ENCODE measurements at places on chromosomes 12 and 14.
A peak's percentile ranks its signal among the peaks of the same experiment; 100 is the strongest.

DNA sequence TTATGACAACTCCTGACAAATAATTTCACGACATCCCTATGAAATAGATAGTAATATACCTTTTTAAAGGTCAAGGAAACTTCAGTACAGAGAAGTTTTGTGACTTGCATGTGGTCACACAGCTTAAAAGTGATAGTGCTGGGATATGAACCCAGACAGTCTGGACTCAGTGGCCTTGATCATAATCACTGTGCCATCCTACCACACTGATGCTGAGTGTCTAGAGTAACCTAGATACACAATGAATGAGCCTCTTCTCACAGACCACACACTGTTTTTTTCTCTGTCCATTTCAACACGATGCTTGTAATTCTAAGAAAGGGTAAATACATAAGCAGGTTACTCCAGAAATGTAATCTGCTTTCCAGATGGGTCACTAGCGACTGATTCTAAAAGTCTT is 88.2 kb downstream of the SYNE2 start:
- no peak for DNase-seq

GRCh38 chr14:58216544-58216943 is 16.6 kb downstream of the ACTR10 start:
- DNase-seq: no peak

DNA sequence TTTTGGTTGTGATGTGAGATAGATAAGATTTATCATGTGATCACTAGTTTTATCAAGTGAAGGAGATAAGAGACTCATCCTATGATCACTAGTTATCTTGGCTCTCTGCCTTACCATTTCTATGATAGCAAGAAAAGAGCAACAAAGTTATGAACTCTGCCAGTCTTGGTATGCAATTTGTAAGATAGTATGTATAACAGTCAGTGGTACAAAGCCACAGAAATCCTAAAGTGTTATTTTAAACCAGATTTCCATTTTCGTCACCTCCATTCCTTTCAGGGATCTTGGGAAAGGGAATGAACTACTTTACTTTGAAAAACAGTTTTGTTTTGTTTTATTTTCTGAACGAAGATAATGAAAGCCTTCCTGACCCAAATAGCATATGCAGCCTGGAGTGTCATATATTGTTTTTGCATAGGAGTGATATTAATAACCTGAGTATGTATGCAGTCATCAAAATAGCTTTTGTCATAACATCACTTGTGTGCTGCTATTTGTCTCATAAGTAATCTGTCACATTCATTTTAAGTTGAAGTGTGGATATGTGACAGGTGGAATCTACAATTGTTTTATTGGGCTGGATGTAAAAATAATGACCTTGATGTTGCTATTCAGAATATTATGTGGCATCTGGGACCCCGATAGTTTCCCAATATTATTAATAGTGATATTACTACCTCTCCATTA is 35.0 kb downstream of the FLRT2 start:
- no peak for DNase-seq

DNA sequence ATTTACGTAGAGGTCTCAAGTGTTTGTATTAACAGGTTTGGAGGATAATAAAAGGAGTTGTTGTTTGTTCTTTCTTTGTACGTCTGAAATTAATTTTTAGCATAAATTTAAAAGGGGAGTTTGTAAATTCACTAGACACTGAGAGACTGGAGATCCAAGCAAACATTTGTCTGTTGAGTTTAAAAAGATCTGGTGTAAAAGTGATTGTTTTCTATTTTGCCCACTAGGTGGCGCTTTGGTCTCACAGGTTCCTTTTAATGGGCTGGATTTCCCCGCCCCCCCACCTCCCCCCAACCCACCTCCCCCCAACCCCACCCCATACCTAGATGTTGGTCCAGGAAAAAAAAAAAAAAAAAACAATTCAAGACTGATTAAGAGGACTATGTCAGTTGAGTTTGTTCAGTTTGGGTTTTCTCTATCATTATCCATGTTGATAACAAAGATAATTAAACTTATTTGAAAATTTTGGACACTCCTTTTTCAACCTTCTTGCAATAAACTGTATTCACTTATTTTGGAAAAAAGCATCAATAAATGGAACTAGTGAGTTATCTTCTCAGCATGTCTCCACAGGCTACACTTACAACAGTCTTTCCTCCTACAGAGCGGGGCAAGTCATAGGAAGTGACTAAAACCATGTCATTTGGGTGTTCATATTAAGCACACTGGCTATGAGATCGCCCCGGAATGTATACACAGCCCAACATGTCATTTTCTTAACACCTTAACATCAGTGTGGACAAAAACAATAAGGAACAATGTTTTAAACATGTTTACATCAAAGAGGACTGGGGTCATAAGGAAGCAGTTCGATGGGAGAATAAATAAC is 841.1 kb downstream of the NRXN3 start:
- no peak for DNase-seq

- no peak for DNase-seq
Observed at GRCh38 chr12:19058235-19059021, 71.1 kb upstream of the PLEKHA5 start.

DNA sequence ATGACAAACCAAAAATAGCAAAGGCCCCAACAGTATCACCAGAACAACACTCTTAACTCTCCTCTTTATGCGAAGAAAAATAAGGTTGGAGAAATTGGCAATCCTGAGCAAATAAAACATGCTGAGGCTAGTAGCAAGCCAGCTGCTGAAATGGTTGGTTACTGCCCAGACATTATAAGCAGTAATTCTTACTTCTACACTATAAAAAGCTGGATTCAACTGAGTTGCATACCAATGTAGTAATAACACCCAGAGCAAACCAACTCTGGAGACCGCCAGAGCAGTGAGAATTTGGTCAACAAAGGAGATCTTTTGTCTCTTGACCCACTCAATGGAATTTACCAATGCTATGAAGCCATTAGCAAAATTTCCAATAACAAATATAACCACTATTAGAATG is 628 bp downstream of the TAS2R30 start:
- DNase-seq: no peak

DNA sequence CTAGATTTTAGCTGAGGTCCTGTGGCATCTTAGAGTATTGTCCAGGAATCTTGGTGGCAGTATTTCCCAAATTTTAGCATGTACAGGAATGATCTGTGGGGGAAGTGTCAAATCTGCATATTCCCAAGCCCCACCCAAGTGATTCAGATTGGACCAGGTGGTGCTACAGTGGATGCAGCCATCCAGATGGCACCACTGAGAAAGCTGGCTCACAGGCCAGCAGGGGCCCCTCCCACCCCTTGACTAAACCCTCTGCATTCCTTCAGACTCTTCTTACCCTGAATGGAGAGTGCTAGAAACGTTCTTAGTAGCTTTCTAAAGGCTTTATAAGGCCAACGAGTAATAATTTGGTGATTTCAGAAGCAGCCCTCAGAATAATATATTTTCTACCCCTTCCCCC is 255.2 kb downstream of the NRXN3 start:
- no peak for DNase-seq

DNA sequence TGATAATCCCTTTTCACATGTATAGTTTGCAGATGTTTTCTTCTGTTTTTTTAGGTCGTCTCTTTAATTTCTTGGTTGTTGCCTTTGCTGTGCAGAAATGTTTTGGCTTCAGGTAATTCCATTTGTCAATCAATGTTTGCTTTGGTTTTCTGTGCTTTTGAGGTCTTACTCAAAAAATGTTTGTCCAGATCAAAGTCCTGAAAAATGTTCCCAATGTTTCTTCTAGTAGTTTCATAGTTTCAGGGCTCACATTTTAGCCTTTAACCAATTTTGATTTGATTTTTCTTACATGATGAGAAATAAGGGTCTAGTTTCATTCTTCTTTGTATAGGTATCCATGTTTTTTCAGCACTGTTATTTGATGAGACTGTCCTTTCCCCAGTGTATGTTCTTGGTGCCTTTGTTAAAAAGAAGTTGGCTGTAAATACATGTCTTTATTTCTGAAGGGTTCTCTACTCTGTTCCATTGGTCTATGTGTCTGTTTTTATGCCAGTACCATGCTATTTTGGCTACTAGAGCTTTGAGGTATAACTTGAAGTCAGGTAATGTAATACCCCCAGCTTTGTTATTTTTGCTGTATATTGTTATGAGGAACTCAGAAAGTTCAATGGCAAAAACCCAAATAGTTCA is 578.7 kb upstream of the SEL1L start:
- DNase-seq: no peak

DNA sequence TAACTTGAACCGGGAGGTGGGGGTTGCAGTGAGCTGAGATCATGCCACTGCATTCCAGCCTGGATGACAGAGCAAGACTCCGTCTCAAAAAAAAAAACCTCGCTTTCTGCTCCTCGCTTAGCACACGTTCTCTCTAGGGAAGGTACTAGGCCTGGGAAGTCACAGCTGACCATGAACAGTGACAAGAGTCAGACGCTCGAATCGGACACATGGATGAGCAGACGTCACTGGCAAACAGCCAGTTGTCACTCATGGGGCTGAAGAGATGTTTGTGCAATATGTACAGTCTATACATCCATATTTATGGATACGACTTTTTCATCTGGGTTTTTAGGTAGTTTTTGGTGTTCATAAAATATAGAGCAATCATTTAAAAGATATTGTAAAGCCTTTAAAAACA is 19.4 kb downstream of the TCHP start:
- DNase-seq: no peak

DNA sequence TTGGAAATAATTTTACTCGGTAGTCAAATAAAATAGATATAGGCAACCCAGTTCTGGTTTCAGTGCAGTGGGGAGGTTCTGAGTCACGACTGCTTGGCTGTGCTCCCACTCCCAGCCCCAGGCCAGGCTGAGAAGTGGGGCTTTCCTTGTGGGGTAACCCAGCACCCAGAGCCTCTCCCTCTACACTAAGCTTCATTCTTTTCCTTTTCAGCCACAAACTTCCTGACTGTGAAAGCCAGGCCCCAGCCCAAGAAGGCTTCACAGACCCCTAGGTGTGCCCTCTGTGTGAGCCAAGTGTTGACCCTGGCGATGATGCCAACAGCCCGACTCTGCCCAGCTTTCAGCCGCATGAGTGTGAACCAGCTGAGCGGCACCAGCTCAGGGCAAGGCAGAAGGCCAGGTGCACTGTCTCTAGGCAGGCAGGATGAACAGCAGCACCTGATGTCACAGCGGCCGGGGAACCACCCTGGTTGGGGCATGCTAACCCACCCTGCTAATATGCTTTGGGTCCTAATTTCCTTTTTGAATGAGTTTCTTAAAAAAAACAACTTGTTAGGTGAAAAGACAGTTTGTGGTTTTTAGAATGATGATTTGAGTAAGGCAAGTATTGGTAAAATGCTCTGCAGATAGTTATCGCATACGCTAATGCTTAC is 42.2 kb upstream of the ATP23 start:
- DNase-seq: peak; percentile 64

DNA sequence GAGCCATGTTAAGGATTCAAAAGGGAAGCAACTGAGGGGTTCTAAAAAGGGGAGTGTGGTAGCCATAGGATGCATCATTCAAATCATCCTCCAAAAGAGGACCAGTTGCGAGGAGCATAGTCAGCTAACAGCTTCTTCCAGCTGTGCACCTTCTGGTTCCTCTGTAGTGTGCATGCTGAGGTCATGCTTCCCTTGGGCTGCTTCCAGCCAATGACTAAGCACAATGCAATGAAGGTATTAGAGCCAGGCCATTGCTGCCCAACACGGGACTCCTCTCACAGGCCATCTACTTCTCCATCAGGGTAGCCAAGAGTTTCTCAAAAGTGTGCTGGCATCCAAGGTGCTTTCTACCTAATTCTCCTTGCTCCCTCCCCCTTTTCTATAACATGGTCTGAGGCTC is 69.2 kb upstream of the ARID2 start:
- no peak for DNase-seq

- peak; percentile 71 for DNase-seq
Observed at GRCh38 chr12:49366652-49367380, 446 bp upstream of the SPATS2 start.

GRCh38 chr14:102140027-102140749 is 491 bp downstream of the WDR20 start:
- DNase-seq: peak; percentile 2
